ENCODE measurements at places on chromosomes 12 and 14.

- DNase-seq: no peak
Observed at GRCh38 chr14:23601845-23602180, 23.2 kb upstream of the JPH4 start.

GRCh38 chr12:66247741-66248140, 54.6 kb upstream of the HELB start:
- DNase-seq: no peak

DNA sequence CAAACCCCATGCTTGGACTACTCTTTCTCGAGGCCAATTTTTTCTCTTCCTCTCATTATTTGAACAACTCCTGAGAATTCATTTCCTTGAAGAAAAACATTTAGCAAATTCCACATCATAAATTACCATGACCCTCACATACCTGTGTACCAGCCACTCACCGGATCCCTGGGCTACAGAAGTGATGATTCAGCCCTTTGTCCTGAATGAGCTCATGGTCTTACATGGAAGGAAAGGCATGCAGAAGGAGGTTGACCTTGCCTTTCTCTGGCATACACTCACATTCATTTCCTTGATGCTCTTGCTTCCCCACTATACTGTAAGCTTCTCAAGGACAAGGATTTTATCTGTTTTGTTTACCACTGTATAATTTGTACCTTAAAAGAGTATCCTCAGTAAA, 191.5 kb downstream of the SLC5A8 start:
- DNase-seq: no peak

DNA sequence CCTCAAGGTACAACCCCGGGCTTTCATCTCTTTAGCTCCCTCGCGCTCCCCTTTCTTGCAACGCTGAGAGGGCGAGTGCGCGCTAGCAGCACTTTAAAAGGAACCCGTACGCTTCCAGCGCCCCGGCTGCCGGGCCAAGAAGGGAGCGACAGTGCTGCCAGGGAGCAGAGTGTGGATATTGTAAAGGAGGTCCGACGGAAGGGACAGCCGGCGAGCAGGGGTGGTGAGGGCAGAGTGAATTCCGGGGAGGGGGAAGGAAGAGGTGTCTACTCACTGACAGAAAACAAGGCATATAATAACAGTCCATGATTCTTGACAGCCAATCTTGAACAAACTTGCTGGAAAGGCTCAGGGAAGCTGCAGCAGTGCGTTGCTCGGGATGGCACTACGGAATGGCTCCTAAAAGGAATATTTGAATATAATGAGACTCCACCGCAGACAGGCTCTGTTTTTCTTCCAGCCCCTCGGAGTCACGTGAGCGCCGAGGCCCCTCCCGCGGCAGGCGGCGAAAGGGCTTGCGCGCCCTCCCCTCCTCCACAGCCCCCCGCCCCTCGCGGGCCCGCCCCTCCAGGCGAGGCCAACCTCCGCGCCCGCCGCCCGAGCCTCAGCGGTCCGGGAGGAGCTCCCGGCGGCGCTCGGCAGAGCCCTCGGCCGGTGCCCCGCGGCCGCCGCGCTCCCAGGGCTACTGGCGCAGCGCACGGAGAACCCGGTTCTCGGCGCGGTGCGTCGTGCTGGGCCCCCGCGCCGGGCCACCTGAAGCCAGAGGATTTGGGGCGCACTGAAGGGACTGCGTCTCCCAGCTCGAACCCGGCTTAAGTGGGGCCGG, 3.4 kb downstream of the BMP4 start:
- no peak for DNase-seq

GRCh38 chr12:131222329-131223139, 268.8 kb downstream of the ADGRD1 start:
- DNase-seq: no peak

DNA sequence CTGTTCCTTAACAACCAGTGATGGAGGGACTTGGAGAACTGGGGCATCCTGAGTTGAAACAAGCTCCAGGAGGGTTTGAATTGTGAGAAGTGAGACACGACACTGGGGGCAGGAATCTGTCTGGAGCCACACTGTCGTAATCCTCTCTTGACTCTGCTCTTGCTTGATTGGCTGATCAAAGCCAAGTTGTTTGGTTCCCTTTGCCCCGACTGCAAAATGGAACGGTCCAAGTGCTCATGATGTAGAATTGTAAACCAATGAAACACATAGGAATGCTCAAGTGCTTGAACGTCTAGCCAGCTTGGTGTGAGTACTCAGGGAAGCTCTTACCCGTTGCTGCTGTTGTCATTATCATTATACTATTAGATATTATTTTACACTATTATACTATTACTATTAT, 98.1 kb downstream of the TMEM132C start:
- DNase-seq: no peak

DNA sequence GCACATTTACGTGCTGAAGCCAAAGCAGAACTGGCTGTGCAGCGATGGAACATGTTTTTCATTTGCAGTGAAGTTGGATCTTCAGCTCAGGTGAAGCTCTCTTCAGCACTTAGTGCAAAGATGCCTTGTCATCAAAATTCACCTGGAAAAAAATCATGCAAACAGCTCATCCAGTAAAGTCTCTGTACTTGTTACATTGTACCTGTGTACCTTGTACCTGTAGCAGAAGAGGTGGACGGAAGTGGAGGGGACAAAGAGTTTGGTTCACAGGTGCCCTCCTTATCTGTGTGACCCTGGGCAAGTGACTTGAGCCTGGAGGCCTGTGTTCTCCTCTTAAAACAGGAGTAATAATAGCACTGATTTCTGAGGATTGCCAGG, 54.0 kb downstream of the ADGRD1 start:
- DNase-seq: no peak

DNA sequence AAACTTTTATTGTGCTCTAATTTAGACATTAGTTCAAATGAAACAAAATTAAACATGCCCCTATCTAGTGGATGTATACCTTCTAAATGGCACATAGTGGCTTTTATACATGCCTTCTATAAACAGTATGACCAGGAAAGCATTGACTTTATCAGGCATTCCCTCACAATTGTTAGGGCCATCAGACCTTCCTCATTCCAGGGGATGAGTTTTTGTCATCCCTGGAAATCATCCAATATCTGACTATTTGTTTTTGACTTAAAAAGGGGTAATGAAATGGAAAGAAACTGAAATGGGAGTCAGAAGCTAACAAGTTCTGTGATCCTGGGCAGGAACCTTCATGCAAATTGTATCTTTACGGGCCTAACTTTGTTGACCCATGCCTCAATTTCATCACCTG, 58.0 kb downstream of the BICDL1 start:
- no peak for DNase-seq

GRCh38 chr14:104950021-104950420, 25.3 kb downstream of the PLD4 start:
- DNase-seq: no peak

DNA sequence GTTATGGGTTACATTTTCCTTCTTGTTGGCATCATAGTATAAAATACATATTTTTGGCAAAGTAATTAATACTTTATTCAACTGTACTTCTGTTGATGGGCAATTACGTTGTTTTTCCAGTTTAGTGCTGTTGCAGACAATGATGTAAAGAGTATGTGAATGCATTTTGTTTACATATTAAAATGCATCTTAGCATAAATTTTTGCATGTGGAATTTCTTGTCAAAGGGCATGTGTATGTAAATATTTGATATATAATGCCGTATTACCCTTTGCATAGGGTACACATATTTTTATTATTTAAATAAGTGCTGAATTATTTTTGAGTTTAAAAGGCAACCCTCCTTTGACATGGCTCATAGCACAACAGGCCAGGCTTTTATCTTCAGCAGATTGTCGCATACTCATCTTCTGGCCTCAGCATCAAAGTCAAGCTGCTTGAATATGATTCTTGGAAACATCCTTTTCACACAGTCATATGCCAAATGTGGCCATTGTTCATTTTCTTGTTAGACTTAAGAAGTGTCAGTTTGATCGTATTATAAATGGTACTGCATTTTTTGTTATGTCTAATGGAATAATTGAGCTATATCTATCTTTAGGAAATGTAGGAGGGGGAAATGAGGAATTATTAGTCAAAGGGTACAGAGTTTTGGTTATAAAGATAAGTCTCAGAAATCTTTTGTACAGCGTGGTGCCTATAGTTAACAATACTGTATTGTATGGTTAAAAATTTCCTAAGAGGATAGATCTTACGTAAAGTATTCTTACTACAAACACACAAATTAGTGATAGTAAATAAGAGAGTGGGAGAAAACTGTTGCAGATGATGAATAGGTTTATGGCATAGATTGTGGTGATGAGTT, 138.5 kb downstream of the FUT8 start:
- DNase-seq: no peak

DNA sequence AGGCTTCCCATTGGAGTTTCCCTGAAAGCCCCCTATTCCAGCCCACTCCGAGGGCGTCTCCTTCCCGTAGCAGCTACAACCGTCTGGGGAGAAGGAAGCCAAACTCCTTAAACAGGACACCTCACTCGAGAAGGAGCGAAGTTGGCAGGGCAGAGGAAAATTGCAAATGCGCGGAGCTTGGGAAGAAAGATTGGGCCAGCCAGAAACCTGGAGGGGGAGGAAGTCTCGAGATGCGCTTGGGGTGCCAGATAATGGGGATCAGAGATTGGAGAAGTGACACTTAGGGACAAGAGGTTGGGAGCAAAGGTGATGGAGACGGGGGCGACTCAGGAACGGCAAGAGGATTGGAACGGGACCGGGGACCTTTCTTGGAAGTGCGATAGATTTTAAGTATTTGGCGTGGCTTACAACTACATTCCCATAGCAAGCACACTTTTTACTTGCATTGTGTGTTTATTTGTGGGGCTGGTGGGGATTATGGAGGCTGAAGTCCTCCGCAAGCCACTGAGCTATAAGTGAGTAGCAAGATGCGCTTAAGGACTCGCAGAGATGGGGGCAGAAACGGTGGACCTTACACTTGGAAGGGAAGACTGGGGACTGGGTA, 926 bp downstream of the HRK start:
- DNase-seq: no peak

DNA sequence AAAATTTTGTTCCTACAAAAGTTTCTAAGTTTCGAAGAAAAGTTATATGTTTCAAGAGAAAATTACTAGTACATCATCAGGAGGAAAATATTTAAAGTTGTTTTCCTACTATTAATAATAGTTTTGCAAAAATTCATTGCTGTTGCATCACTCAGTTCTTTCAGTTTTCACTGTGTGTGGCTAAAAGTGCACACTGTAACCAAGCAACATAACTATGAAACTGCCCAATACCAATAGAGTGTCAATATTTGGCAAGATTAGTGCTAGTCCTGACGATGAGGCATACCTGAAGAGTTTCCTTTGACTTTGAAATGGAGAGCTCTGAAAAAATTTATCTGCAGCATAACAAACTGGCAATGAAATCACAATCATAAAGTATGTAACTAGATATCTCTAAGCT, 194.3 kb downstream of the CPNE8 start:
- no peak for DNase-seq

DNA sequence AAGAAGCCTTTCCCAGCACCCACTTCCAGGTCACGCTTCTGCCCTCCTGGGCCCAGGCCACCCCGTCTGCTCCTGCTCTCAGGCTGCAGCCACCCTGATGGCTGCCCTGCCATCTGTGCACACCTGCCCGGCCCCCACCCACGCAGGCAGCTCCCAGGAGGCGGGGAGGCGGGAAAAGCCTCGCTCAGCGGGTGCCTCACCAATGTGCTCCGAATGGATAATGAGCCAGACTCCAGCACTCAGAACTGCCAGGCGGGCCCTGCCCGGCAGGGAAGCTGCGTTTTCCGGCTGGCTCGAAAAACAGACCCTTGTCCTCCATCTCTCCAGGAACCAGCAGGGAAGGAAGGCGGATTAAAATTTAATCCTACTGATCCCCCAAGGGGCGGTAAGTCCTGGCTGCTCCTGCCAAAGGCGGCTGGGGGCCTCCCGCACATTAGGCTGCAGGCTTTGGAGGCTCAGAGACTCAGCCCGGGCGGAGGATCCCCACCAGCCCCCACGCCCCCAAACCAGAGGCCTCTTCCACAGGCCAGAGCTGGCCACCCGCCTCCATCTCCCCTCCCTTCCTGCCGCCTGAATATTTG, 104.0 kb downstream of the NCOR2 start:
- DNase-seq: no peak

DNA sequence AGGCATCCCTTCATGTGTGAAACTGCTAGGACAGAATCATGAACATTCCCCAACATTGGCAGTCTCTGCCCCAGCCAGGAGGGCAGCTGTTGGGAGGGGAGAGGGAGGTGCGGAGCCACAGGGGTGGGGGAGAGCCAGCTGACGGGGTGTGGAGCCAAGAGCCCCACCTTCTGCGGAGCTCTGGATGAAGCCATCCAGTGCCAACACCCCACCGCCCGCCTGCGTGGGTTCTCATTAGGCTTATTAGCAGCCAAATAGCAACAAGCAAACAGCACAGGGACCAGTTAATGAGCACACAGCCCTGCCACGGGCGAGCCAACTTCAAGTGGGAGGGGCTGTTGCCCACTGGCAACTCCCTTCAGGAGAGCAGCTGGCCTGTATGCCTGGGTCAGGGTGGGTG, 12.1 kb downstream of the LTBP2 start:
- no peak for DNase-seq

GRCh38 chr14:104040539-104040938, 45.0 kb upstream of the ASPG start:
- no peak for DNase-seq

- DNase-seq: no peak
Observed at GRCh38 chr12:30438601-30439041, 257.0 kb downstream of the IPO8 start.

DNA sequence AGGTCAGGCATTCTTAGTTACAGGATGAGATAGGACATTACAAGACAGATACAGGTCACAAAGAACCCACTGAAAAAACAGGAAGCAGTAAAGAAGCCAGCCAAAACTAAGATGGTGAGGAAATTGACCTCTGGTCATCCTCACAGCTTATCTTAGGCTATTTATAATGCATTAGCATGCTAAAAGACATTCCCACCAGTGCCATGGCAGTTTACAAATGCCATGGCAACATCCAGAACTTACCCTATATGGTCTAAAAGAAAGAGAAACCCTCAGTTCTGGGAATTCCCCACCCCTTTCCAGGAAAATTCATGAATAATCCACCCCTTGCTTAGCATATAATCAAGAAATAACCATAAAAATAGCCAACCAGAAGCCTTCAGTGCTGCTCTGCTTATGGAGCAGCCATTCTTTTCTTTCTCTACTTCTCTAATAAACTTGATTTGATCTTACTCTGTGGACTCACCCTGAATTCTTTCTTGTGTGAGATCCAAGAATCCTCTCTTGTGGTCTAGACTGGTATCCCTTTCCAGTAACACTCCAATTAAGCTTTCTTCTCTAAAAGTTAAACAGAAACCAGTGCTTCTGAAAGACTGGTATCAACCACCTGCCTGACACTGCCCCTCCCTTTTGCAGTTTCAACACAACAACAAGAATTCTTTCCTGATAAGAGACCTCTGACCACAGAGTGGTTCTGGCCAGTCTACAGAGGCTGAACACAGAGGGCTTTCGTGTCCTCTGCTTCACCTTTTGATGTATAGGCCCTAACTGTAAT, 86.9 kb downstream of the BCAT1 start:
- DNase-seq: no peak

Data from SHP77 (cell line).